Activated T-helper 17 cell treated with anti-CD3 and anti-CD28 coated beads, Interleukin-2, amount 50 U/mL, for 72 hours (primary cell): ENCODE measurements at places on chromosomes 1 and 21.

DNA sequence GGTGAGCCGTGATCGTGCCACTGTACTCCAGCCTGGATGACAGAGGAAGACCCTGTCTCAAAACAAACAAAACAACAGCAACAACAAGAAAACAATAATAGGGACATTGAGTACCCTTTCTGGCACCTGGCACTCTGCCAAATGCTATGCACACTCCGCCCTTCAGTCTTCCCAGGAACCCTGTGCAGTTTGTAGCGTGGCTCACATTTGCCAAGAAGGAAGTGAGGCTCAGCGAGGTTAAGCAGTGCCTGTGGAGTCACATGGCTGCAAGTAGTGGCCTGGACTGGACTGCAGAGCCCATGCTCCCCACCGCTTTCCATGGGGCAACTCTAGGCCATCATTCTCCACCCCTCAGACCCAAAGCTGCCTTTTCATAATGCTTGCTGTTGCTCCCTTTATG lies 5.3 kb upstream of the EVA1B start:
- no peak for ATAC-seq

GRCh38 chr1:239547987-239548386 lies 161.6 kb downstream of the CHRM3 start:
- ATAC-seq: peak; percentile 80

DNA sequence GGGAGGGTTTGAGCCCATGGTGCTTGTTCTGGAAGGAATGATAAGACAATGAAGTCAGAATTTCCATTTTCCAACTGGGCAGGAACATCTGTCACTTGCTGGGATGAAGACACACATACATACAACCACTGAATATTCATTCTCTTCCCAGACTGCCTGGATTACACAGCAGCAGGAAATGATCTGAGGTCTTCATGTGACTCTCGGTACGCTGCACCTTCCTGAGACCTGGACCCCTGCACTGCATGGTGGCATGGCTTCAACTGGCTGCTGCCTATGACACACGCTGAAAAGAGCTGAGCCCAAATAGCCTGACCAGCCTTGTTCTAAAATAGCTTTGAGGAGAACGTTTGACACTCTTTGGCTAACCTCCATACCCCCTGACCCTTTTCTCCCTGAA lies 150.6 kb downstream of the GABPA start:
- ATAC-seq: no peak

- ATAC-seq: peak; percentile 82
Measured at GRCh38 chr1:110053552-110054428, 16.7 kb downstream of the ALX3 start.

- ATAC-seq: no peak
Measured at GRCh38 chr1:54861070-54861761, 25.8 kb downstream of the DHCR24 start.

DNA sequence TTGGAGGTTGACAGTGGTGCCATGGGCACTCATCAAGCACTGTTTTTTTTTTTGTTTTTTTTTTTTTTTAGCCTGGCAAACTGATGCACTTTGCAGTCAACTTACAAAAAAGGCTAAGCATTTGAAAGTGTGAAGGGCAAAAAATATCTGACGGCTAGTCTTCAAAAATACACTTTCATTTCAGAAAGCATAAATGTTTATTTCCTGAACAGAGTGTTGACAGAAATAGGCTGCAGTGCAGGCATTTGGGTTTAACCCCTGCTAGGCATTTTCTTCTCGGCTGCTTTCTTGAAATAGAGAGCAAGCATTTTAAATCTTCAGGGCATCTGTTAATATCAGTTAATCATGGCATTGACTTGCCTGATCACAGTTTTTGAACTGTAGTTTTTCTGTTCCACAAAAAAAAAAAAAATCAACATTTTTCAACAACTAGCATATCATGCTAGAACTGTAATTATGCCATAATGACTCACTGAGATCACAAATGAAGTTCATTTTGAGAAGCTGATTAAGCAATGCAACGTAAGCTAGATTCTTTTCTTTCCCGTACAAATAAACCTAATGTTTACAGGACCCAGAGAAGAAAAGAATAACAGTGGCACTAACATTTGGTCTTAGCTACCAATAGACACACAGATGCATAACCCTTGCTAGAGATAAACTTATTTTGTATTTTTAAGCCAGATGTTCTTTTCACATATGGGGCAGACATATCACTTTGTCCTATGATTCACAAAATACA lies 100.4 kb upstream of the USH2A start:
- no peak for ATAC-seq

DNA sequence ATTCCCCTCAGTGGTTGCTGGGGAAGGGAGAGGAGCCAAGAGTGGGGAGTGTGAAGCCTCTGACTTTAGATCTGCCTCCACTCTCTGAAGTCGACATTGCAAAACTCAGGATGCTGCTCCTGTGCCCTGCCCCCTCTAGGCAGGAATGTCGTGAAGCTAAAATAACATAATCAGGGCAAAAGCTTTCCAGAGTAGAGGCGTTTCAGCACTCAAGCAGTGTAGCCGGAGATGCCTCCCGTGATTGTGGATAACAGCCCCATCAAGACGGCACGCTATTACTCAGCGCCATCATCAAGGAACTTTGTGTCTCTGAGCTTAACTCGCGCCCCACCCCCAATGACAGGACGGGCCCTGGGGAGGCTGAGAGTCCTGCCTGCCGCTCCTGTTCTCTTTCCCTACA lies 60.0 kb downstream of the FBXO2 start:
- no peak for ATAC-seq

DNA sequence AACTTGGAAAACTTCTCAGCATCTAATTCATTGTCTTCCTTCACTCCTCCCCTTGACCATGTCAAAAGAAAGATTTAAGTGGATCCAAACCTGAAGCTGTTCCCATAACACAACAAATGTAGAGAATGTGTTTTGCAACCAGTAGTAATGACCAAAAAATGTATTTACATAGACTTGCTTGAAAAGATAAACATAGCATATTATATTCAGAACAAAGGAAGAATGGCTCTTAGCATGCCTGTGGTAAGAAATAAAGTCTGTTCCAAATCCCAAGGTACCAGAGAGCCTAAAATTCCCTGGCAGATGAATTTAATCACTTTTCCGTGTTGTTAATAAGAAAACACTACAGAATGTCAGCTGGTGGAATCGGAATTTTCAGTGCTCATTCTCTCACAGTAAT lies 36.8 kb downstream of the FMO3 start:
- ATAC-seq: no peak

DNA sequence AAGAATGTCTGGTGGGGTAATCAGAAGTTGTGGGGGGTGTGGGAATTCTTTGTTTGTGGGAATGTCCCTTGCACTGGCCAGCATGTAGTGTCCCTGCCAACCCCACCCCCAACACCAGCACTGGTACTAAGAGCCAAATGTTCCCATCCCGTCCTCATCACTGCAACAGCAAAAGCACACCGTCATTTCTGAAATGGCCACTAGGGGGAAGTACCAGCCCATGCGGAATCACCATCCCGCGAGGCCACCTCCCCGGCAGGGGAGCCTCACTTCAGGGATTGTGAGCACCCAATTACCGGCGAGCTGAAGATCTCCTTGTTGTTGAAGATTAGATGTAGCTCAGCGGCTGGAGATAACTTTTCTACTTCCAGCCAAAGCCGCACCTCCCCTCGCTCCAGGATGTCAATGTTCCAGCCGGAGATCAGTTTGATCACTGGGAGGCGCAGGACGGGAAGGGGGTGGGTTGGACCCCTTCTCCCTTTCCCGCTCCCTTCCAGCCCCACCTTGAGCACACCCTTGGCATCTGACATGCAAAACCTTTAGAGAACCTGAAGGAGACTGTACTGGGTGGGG lies 41.0 kb downstream of the MYOM3 start:
- ATAC-seq: peak; percentile 91

- ATAC-seq: no peak
Measured at GRCh38 chr1:117142200-117142599, 20.7 kb upstream of the TRIM45 start.

DNA sequence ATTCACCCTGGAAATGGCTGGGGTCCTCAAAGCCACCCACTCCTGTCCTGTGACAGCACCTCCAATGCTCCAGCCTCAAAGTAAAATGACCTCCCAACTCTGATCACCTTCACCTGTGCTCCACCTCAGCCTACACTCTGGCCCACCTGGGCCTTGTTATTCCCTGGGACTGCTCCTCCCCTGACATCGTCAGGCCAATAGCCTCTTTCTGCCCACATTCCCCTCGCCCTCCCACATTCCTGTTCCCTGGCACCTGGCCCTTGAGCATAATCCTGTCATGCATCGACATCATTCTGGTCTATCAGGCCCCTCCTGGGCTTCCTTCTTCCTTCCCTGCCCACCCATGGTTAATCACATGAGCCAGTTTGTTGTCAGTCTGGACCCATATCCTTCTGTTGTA lies 13.2 kb upstream of the BCAR3 start:
- ATAC-seq: no peak

GRCh38 chr1:157286646-157287420 lies 148.6 kb upstream of the ETV3 start:
- ATAC-seq: no peak

- no peak for ATAC-seq
Measured at GRCh38 chr1:5850503-5850902, 141.7 kb downstream of the NPHP4 start.

DNA sequence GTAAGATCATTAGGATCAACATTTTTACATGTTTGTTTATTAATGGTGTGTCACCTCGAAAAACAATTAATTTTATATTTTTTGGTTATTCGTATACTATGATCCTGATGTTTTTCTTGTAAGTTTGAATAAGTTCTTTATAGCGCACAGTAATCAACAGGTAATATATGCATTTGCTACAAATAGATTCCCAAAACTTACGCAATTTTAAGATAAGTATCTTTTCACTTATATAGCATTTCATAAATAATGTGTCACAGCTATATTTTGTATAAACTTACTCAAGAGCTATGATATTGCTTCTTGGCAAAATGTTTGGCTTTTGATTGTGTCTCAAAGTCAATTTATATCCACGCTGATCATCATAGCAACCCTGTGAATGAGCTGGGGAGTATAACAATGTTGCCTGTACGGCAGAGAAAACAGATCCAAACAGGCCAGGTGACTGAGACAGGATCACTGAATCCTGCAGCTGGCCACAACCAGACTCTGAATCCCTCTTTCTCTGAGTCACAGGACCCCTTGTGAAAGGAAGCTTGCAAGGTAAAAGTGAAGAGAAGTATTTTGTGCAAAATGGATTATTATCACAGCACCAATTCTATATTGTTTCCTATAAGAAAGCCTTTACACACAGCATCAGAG lies 48.6 kb downstream of the GNG12 start:
- no peak for ATAC-seq

- peak; percentile 9 for ATAC-seq
Measured at GRCh38 chr21:41815652-41816582, 49.1 kb upstream of the RIPK4 start.

- no peak for ATAC-seq
Measured at GRCh38 chr1:195663549-195664280, 944.5 kb downstream of the KCNT2 start.

DNA sequence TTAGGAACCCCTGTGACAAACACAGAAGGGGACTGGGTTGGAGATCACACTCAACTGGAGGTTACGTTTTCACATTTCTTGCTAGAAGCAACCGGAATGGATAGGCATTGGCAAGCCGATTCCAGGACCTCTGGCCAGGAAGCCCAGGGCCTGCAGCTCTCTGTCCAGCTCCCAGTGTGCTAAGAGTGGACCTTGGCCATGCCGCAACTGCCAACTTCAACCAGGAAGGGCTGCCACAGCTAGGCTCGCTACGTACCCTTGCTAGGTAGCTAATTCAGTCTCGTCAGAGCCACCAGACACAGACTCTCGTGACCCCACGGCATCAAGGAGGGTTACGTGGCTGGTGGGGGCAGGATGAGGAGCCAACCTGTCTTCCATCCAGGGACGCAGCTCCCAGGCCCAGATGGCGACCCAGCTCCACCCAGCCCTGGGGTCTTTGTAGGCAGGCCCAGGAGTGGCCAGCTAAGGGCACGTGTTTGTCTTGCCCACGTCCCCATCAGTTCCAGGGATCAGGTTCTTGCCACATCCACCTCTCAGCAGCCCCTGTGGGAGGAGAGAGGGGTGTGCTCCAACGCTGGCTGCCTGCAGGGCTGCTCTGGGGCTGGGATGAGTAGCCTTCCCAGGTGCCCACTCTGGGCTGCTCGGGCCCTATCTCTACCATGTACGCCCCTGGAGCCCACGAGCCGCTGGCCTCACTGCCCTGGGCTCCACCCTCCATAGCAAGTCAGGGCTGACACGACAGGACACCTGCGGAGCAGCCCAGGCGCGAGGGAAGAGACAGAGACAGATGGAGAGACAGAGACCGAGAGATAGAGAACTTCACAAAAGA lies 39.2 kb downstream of the UBE2G2 start:
- no peak for ATAC-seq

GRCh38 chr21:26388731-26389231 lies 184.3 kb downstream of the CYYR1 start:
- ATAC-seq: no peak

GRCh38 chr1:100862591-100862990 lies 32.1 kb downstream of the EXTL2 start:
- ATAC-seq: no peak

DNA sequence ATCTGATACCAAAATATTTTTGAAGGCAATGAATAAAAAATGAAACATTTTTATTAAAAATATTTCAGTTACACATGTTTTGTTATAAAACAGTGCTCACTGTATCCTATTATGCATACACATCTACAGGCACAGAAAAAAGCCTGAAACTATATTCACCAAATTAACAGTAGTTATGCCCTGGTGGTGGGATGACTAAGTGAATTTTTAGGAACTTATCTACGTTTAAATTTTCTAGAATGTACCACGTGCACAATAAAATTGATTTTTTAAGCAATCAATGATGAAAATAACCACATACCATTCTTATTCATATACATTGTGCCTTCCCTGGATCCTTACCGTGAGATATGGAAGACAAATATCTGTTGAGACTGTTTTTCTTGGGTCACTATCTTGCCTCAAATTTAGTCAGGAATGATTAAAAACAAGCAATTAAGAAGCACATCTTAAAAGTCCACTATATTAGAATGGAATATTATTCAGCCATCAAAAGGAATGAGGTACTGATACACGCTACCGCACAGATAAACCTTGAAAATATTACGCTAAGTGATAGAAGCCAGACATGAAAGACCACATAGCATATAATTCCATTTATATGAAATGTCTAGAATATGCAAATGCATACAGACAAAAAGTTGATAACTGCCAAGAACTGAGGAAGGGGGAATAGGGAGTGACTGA lies 17.4 kb downstream of the TP53BP2 start:
- no peak for ATAC-seq

GRCh38 chr21:31230937-31231336 lies 113.1 kb downstream of the TIAM1 start:
- ATAC-seq: no peak

- ATAC-seq: no peak
Measured at GRCh38 chr1:219790834-219791615, 137.3 kb downstream of the SLC30A10 start.

GRCh38 chr1:222912730-222913129 lies 97.9 kb downstream of the DISP1 start:
- no peak for ATAC-seq
